Stimulated activated CD4-positive, alpha-beta T cell treated with anti-CD3 and anti-CD28 coated beads, TNF-alpha, amount 100 ng/mL, for 48 hours (primary cell): ENCODE measurements at places on chromosomes 12 and 14.

- DNase-seq, result no peak
Measured at GRCh38 chr12:131883521-131883900, 10.9 kb upstream of the ULK1 start.

- no peak for DNase-seq
Measured at GRCh38 chr12:96422192-96422591, 22.0 kb upstream of the CDK17 start.

- DNase-seq, result no peak
Measured at GRCh38 chr14:76964695-76965094, 63.8 kb downstream of the IRF2BPL start.

- DNase-seq, result no peak
Measured at GRCh38 chr12:100737168-100737567, 57.4 kb upstream of the ANO4 start.

GRCh38 chr12:13088496-13088895 is 15.0 kb downstream of the GSG1 start:
- DNase-seq, result no peak
